Dorsolateral prefrontal cortex (tissue), 122 donors: ENCODE measurements at places on chromosomes 2 and 18.
A peak's percentile ranks its signal among the peaks of the same experiment; 100 is the strongest.

GRCh38 chr2:41735006-41735405, 312.8 kb upstream of the PKDCC start:
- DNase-seq: no peak

- DNase-seq: no peak
Measured at GRCh38 chr2:84901593-84902120, 3.8 kb upstream of the TMSB10 start.

GRCh38 chr2:19787134-19787533, 114.6 kb downstream of the TTC32 start:
- DNase-seq: no peak

DNA sequence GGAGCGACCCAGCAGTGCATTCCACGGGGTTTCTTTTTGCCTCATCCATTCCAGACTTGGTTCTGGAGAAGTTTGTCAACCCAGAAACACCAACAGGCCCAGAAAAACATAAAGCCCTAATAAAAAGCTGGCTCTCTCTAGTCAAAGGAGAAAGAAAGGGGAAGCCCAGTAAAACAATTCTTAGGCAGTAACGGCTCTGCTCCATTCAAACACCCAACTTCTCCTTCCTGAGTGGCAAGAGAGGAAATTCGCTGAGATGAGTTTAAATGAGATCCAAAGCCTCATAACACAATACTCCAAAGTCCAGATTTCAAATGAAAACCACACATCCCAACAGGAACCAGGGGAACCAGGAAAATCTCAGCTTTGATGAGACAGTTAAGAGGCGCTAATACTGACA, 179.9 kb downstream of the RPIA start:
- DNase-seq: no peak

GRCh38 chr2:186687807-186688211, 6.1 kb upstream of the FAM171B start:
- DNase-seq: no peak

- DNase-seq: no peak
Measured at GRCh38 chr2:19536136-19536535, 177.7 kb upstream of the OSR1 start.

DNA sequence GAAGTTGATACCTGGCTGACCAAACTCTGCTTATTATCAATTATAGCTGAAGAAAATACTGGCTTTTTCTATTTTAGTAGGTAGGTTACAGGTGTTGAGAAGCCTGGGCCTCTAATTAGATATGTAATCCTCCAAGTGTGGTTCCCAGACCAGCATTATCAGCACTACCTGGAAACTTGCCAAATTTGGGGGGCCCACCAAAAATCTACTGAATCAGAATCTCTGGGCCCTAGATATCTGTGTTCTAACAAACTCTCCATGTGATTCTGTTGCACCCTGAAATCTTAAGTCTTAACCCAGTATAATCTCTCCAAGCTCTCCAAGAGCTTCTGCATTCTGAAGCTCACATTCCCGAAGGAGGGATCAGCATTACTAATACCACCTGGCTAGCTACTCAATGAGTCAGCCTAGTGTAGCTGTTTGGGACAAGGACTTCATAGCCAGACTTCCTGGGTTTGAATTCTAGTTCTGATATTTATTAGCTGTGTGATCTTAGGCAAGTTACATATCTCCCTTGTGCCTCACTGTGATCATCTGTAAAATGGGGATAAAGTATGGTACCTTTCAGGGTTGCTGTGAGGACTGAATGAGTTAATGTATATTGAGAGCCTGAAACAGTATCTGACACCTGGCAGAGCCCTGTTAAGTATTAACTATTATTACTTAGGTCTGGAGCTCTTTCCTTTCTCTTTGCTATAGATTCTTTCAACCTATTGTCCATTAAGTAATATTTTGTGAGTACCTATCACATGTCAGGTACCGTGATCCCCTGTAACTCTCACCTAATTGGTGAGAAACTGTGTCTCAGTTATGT, 94.1 kb upstream of the CD302 start:
- no peak for DNase-seq

DNA sequence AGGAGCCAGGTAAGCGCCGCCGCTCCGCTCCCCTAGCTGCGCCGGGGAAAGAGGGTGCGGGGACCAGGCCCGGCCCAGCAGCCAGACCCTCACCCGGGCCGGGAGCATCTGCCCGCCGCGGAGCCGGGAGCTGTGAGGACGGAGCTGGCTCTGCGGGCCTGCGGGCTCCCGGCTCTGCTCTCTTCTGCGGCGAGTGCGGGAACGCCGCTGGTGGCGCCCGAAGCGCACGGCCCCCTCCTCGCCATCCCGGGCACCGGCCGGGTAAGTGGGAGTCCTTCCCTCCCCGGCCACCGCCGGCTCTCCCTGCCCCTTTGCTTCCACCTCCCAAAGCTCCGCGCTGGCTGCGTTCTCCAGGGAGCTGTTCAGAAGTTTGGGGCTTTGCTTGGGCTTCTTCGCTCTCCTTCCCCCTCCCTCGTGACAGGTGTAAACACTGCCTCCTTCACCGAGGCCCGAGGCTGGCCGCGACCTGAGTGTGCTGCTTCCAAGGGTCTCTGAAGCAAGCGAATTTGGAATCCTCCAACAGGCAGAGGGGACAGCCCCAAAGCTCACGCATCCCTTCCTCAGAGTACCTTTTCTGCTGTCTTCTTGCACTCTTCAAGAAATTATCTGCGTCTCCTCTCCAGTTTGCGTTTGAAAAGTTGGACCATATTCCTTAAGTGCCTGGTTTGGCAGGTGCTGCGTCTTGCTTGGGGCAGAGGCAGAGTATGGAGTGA, 632 bp downstream of the AFTPH start:
- no peak for DNase-seq

- DNase-seq: no peak
Measured at GRCh38 chr2:240465765-240466578, 30.5 kb downstream of the GPC1 start.

- no peak for DNase-seq
Measured at GRCh38 chr18:30465096-30465495, 577.4 kb downstream of the DSC3 start.

- no peak for DNase-seq
Measured at GRCh38 chr2:174048243-174048642, 83.1 kb upstream of the SP3 start.

DNA sequence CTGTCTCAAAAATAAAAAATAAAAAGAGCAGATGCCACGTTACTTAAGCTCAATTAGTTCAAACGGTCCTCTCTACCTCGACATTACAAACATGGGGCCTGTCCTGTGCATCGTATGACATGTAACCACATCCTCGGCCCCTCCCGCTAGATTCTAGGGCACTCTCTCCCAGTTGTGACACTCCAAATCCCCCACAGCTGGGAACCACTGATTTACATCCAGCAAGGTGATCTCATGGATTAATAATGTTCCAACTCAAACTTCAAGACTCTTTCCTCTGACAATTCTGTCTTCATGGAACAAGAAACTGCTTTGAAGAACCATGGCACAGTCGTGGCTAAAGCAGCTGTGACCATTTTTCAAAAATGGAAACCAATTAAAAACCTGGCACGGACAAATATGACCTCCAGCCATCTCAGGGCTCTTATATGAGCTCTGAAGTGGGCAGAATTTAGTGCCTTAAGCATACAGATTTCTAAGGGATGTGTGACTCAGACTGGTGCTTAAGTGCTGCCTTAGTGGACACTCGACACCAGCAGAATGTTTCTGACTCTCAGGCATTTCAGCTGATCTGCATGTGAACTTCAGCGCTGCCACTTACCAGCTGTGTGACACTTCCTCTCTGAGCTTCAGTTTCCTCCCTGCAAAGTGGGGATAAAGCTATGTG, 31.7 kb upstream of the ASAP2 start:
- DNase-seq: no peak

DNA sequence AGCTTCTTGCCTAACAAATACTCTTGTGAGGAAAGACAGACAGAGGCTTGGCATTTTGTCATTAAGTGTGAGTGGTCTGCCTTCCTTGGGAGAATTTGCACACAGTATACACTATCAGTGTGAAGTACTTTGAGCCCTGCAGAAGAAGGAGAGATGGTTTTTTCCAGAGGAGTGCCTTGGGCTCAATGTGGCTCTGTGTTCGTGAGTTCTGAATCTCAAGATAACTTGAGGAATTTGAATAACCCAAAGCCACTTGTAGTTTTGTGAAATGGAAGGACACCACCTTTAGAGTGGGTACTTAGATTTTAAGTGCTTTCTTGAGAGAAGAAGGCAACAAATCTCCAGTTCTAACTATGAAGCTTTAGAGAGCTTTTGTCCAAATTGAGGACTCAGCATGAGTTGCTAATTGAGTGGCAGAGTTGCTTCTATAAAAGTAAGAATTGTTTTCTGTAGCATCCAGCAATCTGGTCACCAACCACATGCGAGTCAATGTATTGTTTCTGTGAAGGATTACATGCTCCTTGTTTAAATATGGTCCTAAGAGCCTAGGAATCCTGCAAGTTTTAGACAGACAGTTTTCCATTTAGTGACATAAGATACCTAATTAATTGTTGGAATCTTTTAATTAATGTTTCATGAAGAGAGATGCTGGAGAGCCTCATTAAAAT, 68.3 kb downstream of the BABAM2 start:
- DNase-seq: no peak

GRCh38 chr2:239619369-239619768, 218.5 kb upstream of the HDAC4 start:
- DNase-seq: no peak

DNA sequence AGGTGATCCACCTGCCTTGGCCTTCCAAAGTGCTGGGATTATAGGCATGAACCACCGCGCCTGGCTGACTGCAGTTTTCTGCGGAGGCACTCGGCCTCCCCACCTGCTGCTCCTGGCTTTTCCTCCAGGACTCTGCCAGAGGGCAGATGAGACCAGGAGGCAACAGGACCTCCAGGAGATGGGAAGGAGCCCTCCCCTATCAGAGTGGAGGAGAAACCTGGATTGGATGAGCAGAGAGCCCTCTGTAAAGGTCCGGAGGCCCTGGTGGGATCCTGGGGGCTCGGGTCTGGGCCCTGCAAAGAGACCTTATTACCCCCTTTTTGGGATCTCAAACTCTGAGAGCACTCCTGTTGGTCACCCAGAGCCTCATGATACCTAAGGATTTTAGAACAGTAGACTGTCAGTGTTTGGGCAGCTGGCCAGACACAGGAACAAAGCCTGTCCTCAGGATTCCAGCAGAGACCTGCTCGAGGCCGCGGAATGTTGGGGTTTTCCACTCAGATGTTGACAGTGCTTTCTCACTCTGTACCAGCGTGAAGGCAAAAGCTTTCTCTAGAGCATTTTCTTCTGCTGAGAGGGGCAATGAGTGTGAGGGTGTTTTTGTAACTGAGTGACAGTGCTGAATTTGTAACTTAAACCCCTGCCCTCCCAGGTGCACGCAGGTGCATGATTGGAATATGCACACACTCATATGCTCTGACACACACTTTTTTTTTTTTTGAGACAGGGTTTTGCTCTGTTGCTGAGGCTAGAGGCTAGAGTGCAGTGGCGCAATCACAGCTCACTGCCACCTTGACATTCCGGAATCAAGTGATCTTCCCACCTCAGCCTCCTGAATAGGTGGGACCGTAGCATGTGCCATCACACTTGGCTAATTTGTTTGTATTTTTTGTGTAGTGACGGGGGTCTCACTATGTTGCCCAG, 48.4 kb downstream of the NPPC start:
- DNase-seq: no peak

DNA sequence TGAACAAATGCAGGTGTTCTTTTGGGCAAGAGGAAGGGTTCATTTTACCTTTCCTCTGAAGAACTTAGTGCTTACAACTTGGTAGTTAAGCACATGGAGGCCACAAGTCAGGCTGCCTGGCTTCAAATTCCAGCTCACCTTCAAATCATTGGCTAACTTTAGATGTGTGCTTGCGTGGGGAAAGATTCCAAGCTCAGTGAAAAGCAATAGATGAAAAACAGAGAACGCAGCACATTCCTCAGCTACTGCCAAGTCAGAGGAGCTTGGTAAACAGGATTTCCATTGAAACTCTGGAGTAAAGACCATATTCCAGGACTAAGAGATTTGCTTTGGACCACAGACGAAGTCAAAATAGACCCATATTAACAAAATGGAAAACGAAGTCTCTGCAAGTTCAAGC, 96.3 kb upstream of the ASB18 start:
- DNase-seq: no peak

DNA sequence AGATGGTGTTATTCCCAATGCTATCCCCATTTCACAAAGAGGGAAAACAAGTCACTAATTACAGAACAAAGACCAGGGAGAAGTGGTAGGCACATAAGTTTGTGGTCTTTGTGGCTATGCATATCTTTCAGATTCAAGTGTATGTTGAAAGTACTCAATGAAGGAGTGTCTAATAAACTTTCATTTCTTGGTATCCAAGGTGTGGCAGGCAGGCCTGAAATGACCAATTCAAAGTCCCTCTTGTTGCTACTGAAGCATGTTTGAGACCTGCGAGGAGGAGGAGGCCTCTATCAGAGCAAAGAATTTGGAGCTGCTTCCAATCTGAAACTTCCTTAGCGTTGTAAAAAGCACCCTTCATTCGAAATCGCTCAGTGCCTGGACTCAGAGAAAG, 60.9 kb upstream of the KLF7 start:
- no peak for DNase-seq

GRCh38 chr18:3498698-3499471, 48.9 kb downstream of the TGIF1 start:
- peak; percentile 61 for DNase-seq

DNA sequence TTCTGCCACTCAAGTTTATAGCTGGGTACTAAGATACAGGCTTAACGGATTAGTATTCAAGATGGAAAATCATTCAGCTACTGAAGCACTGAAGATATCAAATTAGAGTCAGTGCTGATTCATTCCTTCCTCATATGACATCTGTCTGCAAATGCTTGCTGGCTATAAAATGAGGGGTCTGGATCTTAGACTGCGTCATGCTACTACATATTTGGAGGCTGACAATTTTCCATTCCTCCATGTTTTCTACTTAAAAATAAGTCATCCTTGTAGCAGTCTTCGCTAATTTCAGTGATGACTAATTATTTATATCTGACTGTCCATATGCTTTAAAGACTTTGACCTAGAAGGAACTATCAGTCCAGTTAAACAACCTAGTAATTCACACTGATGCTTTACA, 233.4 kb downstream of the RIT2 start:
- DNase-seq: no peak

DNA sequence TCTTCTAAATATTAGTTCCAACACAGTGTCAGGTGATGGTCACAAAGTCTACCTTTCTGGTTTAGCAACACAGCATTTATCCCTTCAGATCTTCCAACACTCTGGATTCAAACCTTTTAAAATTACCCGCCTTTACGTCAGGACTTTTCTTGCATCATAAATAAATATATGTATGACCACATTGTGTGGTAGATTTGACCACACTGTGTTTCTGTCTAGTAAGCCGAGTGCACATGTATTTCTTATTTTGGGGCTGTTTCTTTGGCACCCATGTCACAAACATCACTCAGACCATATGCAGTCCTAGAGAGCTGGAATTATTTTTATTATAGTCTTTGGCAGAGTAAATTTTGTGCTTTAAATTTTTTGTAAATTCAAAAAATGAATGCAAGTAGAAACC, 172.1 kb downstream of the ANKRD44 start:
- no peak for DNase-seq

DNA sequence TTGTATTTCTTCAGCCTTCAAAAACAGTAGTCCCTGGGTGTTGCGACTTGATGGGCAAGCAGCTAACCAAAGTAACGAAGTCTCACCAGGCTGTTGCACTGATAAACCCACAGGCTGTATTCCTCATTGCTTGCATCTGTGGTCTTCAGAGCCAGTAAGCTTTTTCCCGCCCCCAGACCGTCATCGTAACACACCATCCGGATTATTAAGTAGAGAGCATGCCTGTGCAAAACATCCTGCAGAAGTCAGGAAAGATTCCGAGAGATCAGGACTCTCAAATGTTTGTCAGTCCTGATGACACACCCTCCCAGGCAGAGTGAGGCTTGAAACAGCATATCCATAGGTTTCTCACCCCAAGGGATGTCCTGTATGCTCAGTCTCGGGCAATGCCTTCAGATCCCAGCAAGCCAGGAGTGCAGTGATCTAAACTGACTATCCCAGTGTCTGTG, 15.9 kb downstream of the ITGB1BP1 start:
- no peak for DNase-seq
